Left ventricle myocardium inferior (tissue), 1 donor: ENCODE measurements at places on chromosomes 2 and 18. TPM values are rescaled to one million over a fixed set of nuclear protein-coding genes. Genes with fewer than 3 reads are reported as not detected.

- DNase-seq = no peak
Measured at GRCh38 chr2:231068525-231069222, 12.0 kb downstream of the PSMD1 start.

DNA sequence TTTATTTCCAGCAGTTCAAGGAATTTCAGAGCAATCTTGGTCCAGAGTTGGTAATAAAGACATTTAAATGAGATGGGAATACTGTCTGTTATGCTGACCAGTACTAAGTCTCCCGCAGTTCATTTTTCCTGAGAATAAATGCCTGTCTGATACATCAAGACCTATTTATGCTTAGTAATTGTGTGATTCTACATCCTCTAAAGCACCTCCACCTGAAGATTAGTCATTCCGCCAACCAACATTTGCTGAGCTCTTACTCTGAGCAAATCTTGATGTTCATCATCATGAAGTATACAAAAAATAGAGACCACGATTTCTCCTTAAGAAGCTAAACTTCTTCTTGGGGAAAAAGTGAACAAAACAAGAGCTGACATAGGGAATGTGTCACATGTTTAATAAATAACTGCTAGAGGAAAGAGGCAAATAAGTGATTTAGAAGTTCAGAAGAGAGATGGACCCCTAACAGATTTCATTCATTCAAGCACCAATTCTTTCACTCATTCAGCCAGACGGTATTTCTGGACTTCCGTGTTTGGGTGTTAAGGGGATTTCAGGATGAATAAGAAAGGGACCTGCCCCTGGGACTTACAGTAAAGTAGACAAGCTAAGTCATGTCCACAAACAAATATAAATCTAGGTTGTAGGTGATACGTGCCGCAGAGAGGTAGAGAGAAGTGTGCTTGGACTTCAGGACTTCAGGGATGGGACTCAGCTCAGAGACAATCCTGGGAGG lies 34.2 kb upstream of the PPP4R1 start:
- DNase-seq = no peak

GRCh38 chr2:206477296-206477695 lies 34.0 kb downstream of the ADAM23 start:
- DNase-seq = no peak

DNA sequence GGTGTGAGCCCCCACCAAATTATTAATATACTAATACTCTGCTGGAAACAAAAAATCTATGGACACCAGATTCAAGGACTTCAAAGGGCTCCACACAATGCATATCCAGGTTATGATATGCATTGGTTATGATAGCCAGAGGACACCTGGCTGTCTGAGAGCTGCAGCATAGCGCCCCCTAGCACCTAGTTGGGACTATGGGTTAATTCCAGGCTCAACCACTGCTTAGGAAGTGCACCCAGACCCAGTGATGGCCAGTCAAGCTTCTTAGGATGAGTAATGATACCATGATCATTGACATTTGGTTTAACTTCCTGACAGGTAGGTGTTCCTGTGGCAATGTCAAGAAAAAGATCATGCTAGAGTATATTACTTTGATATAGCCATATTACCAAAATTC lies 3.8 kb upstream of the FRZB start:
- DNase-seq = no peak

- no peak for DNase-seq
Measured at GRCh38 chr2:12718015-12718671, 1.4 kb downstream of the TRIB2 start.

DNA sequence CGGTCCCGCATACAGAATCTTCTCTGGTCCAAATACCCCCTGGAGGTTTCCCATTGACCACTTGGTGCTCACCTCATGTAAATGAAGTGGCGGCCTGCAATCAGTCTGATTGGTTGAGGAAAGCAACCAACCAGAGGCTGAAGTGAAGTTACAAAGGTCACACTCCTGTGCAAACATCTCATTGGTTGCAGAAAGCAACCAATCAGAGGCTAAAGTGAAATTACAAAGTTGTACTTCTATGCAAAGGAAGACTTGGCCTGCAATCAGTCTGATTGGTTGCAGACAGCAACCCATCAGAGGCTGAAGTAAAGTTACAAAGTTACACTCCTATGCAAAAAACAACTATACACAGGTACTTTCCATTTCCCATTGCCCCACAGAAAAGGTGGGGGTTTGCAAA lies 2.5 kb upstream of the SP100 start:
- DNase-seq = no peak

GRCh38 chr18:79438898-79439627 lies 43.3 kb downstream of the NFATC1 start:
- DNase-seq = no peak

DNA sequence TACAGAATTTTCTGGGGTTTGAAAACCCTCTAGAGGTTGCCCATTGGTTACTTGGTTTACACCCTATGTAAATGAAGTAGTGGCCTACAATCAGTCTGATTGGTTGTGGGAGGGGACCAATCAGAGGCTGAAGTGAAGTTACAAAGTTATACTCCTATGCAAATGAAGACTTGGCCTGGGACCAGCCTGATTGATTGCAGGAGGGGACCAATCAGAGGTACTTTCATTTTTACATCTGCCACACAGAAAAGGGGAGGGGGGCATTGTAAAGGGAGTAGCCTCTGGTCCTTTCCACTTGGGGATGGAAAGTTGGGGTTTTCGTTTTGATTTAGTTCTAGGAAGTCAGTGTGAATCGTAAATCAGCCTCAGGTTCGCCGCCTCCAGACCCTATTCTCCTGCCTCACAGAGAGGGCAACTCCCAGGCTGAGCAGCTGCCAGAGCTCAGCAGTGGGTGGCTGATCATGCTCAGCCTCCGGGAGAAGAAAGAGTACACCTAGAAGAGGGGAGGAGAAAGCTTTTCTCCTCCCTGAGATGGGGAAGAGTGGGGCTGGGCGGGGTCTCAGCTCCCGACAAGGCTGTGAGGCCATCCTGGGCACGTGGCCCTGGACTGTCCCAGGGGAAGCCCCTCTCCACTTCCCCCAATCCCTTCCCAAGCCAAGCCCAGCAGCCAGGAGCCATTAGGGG lies 372.5 kb downstream of the GALR1 start:
- DNase-seq = no peak

DNA sequence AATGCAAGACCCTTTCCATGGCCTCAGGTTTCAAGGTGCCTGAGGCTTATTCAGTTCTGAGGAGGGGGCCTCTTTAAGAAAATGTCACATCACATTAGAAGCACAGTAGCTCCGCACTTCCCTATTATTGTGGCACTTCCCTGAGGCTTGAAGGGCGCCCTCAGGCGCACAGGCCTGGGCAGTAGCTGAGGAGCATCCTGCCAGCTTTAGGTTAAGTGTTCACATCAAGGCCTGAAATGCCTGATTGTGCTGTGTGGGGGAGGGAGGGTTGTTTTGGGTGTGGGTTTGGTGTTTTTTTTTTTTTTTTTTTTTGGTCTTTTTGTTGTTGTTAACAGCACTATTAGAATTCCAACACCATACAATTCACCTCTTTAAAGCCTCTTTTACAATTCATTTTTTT lies 107.9 kb downstream of the CABLES1 start:
- no peak for DNase-seq

CIB4 gene
- total RNA-seq = not detected

RFTN2 gene
- 5.6 TPM for total RNA-seq

ANKRD62 gene
- not detected for total RNA-seq

FAM124B gene
- total RNA-seq = 1.1 TPM

NT5C1B gene
- total RNA-seq = not detected

IL1A gene
- total RNA-seq = not detected

ACTG2 gene
- total RNA-seq = 1.6 TPM

ATP6V1C2 gene
- total RNA-seq = 0.69 TPM
